ENCODE measurements at places on chromosomes 7 and 10.

- no peak for DNase-seq
Observed at GRCh38 chr7:6618621-6619020, 3.2 kb downstream of the ZNF853 start.

DNA sequence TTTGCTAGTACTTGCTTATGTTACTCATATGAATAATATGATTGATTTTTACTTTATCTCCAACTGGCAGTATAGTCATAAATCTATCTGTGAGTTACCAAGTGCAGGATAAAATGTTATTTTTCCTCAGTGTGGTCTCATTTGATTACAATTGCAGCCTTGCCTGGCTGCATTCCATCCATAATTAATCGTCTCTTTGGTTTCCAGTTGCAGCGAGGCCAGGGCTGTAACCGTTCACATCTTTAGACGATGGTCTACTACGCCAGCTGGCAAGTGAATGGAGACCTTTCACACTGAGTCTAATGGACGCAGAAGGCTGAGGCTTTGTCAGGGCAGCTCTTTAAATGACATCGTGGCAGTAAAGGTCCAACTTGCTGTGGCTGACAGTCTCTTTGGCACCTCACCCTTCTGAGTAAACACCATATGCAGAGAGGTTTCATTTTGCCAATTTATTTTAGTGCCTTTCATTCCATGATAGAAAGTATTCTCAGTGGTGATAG is 84.0 kb downstream of the ARL4A start:
- no peak for DNase-seq

- no peak for DNase-seq
Observed at GRCh38 chr10:94103801-94104221, 110.1 kb downstream of the PLCE1 start.

DNA sequence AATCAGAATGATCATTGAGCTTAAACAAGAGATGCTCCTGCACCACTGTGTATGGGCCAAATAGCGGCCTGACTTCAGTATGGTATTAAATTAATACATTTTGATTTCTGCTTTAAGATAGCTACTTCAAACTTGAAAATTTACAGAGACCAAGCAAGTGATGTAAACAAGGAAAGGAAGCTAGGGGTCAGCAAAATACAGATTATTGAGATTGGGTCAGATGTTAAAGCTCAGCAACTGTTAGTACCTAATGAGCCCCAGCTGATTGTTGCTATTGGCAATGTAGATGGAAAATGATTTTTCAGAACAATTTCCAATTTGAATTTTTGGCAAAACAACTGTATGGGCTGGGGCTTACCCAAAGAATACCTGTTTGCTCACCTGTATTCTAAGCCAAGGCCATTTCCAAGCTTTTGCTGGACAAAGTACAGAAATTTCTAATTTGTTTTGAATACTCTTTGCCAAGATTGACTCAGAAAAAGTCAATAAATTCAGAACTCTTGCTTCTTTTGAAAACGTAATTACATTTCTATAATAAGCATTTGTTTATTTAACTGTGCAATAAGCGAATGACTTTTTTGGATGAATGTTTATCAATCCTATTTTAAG is 23.0 kb upstream of the DLD start:
- no peak for DNase-seq

DNA sequence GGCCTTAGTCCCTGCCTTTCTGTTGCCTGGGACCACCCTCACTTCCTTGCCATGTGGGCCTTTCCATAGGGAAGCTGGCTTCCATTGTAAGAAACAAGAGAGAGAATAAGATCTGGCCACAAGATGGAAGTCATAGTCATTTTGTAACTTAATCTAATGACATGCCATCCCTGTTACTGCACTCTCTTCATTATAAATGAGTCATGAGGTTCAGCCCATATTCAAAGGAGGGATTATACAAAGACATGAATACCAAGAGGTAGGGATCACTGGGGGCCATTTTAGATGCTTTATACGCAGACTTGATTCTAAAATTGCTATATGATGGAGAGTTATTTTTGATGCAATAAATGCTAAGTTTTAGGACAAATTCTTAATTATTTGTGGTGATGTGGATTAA is 75.2 kb upstream of the CELF2 start:
- DNase-seq = no peak

DNA sequence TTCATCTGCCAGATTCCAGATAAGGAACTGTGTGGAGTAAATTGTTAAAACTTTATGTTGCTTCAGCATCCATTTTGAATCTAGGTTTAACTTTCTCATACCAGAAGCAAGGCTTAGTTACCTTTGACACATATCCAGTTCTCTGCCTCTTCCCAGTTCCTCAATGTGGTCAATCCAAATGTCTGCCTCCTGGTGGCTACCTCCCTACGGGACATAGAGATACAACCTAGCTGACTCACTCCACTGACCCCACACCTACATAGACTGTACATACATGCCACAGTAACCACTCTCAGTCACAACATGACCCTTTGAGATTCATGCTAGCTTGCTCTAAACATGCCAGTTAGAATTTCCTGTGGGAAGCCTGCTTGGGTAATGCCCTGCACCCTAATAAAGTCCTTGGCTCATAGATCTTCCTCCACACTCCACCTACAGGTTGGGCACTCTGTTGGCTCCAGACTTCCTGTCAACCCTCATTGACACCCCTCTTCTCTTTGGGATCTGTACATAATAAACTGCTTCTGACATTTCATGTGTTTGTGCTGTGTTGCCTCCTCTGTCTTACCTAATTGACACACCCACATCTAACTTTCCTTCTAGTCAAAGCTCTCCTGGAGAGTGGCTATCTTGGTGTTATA is 278.1 kb downstream of the HTR7 start:
- no peak for DNase-seq

DNA sequence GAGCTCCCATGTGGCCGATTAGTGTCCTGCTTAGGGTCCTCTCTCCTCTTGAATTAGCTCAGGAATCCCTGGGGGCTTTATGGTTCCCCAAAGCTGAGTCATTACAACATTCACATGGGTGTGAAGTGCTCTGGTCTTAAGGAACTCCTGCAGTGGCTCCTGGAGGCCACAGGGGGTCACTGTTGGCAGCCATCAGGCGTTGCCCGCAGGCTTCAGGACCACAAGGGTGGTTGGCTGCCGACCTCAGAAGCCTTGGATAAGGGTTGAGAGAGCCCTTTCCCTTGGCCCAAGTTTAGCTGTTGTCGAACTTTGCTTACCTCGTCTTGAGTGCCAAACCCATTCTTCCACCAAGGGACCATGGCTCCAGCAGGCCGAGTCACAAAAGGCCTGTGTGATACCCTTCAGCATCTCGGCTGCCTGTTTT is 61.7 kb downstream of the SH2D4B start:
- DNase-seq = peak; percentile 17

- no peak for DNase-seq
Observed at GRCh38 chr7:11272352-11272751, 298.7 kb downstream of the PHF14 start.

GRCh38 chr10:130843051-130843653 is 468.4 kb downstream of the TCERG1L start:
- no peak for DNase-seq

DNA sequence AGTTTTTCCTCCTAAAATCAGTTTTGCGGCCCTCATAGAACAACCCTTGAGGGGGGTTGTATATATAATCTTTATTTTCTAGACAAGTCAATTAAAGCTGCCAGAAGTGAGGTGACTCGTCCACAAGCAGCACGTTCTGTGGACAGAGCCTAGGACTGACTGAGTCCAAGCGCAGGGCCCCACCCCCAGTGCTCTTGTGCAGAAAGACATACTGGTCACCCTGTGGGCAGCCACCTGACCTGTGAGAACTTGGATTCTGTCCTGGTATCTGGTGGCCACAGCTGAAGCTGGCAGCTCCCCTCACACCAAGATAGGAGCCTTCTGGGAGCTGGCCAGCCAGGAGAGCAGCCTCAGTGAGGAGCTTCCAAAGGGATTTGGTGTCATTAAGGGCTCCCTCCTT is 89.3 kb downstream of the GRK5 start:
- DNase-seq = no peak

GRCh38 chr7:140672382-140673062 is at the start of gene ADCK2:
Gene ADCK2 (plus strand): TSS chr7:140672945. CDS start chr7:140673331, 386 bp downstream.
- DNase-seq = peak; percentile 49

GRCh38 chr10:107616031-107616430 is 451.5 kb upstream of the SORCS1 start:
- no peak for DNase-seq

- peak; percentile 33 for DNase-seq
Observed at GRCh38 chr10:63707254-63707910, 186.2 kb downstream of the REEP3 start.

DNA sequence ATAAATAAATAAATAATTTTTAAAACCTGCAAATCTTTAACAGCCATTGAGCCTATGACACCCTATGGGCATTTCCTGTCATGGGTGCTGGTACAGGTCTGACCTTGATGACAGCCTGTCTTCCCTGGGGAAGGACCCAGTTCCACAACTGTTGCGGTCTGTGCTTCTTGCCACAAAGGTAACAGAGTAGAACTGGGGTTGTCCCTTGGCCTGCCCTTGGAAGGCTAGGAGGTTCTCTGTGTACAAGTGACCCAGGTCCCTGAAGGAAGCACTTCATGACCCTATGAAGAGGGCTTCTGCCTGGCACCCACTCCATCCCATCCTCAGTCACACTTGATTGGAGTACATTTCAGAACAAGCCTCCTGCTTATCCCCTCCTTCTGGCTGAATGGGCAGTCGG is 66.9 kb downstream of the OGDH start:
- DNase-seq = no peak

DNA sequence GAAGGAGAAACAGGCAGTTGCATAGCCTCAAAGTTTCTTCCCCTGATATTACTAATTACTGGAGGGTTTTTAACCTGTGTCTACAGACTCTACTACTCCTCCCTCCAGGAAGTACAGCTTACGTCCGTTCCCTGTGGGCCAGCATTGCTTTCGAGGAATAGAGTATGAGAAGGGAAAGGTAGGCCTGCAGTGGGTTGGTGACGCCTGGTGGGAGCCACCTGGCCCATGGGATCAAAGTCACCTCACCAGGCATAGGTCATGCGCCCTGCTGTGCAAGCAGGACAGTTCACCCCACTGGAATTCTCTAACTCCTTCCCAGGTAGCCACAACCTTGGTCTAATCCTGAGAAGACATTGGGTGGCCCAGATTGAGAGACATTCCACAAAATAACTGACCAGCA is 29.8 kb downstream of the LMTK2 start:
- no peak for DNase-seq

DNA sequence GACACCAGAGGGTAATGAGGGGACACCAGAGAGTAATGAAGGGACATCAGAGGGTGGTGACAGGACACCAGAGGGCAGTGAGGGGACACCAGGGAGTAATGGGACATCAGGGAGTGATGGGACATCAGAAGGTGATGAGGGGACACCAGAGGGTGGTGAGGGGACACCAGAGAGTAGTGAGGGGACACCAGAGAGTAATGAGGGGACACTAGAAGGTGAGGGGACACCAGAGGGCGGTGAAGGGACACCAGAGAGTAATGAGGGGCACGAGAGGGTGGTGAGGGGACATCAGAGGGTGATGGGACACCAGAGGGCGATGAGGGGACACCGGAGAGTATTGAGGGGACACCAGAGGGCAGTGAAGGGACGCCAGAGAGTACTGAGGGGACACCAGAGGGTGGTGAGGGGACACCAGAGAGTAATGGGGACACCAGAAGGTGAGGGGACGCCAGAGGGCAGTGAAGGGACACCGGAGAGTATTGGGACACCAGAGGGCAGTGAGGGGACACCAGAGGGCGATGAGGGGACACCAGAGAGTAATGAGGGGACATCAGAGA is 10.6 kb downstream of the NACAD start:
- no peak for DNase-seq

- no peak for DNase-seq
Observed at GRCh38 chr7:65938336-65938895, 43.6 kb downstream of the GUSB start.

DNA sequence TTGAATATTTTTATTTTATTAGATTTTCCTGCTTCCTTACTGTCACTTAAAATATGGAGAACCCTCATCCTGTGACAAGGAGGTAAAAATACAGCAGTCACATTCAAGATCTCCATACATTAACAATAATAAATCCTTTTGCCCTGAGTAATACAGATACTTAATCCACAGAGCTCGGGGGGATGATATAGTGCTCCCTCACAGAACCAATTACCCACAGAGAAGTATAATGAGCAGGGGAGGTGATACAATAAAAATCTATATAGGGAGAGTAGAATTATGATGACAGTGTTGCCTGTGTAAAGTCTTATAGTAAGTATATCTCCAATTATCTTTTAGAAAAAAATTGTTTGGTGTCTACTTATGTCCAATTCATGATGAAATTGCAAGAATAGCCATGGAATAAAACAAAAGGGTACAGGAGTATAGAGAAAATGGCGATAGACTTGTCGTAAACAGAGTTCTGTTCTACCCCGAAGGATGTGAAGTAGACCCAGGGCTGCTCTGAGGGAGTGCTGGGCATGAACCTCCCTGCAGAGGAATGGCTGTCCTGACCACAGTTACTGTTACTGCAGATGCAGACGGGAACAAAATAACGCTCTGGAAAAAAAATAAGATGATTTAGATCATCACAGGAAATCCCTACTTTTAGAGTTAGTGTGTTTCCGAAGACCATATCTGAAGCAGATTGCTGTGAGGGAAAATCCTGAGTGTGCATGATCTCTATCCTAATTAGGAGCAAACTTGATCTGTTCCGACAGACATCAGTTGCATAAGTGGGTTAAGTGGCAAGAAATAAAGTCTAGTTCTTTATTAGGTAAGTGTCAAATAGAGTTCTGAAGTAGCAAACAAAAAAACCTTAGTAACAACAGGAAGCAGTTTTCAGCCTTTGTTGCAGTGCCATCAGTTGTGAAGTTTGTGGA is 123.7 kb downstream of the KAT6B start:
- no peak for DNase-seq

DNA sequence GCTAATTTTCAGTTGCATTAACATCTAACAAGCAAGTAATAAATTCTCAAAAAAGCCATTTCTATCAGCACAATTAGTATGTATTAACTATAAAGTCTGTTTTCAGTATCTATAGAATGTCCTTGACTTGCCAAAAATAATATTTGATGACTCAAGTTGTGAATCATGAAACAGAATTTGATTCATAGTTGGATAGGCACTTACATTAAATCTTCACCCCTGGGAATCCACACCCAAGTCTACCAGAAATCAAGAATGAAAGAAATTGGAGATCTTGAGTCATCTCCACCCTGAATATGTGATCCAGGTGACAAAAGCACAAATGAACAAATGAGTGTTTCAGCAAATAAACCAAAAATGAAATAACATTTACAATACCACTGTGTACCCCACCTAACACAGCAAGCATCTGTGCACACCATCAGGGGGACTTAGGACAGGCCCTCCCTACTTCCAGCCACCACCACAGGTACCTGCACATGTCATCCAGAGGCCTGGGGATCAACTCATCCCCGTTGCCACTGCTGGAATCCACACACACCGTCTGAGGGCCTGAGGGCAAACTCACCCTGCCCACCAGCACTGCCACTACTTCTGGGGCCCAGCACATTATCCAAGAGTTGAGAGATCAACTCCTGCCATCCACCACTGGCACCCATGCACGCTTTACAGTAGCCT is 160.1 kb downstream of the MTERF1 start:
- DNase-seq = no peak
